Left cardiac atrium (tissue), 4 donors: ENCODE measurements at places on chromosomes 7 and 10.

GRCh38 chr7:43856996-43857395 lies 12.3 kb downstream of the MRPS24 start:
- DNase-seq: no peak

GRCh38 chr7:55172161-55172560 lies 153.3 kb downstream of the EGFR start:
- no peak for DNase-seq

DNA sequence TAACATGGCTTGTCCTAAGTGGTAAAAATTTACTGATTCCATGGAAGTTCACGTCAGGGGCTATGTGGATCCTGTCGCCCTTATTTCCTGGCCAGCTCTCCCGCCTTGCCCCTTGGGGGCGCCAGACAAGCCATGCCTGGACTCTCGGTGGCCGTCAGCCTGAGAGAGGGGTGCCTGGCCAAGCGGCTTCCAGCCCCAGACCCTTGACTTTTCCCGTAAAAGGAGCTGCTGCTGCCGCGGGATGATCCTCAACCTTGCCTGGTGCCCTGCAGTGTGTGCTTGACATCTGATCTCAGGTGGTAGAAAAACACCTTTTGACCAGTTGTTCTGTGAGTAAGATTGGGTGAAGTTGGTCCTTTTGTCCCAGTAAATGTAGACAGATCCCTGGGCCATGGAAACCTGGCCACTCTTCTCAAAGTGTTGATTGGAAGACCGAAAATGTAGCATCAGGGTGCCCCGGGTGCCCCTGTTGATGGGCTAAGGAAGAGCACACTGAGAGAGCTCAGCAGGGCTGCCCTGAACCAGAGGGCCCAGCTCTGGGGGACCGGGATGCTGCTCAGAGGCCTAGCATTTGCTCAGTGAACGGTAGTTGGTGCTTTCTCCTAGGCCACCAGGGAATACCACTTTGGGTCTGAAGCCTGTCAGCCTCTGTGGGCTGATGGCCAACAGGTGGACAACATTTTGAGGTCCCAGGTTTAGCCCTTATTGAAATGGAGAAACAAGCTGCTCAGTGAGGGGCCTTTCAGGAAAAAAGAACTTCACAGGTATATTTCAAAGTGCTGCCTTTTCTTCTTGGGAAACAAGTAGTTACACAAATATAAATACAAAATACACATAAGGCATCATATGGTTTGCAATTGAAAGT lies 162.5 kb downstream of the LRMDA start:
- no peak for DNase-seq

DNA sequence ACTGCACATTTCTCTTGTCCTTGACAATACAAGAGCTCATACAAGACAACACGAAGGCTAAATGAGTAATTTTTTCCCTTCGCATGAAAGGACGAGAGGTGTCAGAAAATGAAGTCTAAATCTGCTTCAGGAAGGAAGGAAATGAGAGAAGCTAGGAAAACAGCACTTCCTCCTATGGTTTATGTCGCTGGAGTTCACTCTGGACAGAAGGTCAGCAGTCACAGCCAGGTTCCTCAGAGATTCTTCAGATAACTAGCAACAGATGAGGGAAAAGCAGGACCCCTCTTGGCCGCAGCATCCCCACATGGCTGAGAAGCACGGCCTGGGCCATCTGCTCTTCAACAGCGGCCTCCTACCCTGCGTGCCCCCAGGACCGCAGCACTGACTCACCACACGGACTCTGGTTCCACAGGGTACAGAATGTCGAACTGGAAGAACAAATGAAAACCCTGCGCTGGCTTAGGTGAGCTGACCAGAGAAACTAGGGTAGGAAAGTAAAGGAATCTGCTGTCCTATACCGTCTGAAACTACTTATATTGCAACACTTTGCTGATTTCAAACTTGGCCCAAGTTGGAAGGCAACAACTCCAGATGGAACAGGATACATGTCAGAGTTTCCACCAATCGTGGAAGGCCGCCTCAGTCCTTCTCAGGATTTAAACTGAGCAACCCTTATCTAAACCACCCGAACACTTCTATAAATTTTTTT lies 26.3 kb downstream of the DNMBP start:
- peak; percentile 47 for DNase-seq

DNA sequence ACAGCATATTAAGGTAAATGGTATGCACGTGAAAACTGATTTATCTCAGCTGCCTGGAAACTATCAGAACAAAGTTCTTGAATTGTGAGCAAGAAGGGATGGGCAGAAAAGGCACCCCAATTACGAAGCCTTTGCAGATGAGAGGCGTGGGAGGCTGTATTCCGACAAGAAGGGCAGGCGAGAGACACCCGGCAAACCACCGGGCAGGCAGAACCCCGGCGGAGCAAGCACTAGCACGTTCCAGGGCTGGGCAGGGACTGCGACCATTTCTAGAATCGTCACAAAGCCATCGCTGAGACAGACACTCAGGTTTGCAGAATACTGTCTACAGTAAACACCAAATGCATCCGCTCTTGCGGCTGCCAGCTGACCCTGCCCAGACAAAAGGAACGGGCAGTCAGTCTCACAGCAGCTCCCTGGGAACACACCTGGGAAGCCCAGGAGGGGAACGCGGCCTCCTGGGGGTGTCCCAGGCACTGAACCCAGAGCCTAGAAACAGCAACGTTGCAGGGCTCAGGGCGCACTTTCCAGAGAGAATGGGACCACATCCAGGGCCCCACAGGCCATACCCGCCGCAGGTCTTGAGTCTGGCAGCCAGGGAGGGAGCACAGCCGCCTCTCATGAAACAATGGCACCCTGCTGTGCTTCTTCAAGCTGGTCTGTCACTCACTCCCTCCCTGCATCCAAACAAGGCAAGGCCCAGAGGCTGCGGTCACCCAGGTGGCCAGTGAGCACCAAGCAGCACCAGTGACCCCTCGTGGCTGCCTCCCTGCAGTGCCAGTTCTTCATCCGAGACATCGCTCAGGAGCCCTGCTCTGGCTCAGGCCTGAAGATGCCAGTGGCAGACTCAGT lies 261.9 kb downstream of the PTPRN2 start:
- DNase-seq: no peak

- DNase-seq: no peak
These were observed 388.7 kb upstream of the RNF32 start for GRCh38 chr7:156251861-156252260.

DNA sequence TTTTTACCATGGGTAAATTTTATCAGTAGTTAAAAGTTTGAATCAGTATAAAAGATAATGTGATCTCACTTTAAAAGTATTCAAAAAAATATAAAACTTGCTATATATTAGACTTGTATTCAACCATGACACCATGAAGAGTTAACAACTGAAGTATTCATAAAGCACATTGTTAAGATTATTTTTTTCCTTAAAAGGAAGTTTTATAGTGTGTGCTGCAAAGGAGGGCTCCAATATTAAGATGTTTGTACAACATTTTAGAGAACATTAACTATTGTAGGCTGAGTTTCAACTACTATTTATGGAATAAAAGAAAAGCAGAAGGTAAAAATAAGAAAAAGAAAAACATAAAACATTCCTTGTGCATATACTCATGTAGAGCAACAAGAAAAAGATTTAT lies 24.5 kb upstream of the CUBN start:
- DNase-seq: no peak

- peak; percentile 26 for DNase-seq
These were observed 9.6 kb downstream of the GPRIN2 start for GRCh38 chr10:46546591-46547540.

GRCh38 chr7:149414745-149415390 lies 46.0 kb downstream of the ZNF777 start:
- DNase-seq: peak; percentile 73

DNA sequence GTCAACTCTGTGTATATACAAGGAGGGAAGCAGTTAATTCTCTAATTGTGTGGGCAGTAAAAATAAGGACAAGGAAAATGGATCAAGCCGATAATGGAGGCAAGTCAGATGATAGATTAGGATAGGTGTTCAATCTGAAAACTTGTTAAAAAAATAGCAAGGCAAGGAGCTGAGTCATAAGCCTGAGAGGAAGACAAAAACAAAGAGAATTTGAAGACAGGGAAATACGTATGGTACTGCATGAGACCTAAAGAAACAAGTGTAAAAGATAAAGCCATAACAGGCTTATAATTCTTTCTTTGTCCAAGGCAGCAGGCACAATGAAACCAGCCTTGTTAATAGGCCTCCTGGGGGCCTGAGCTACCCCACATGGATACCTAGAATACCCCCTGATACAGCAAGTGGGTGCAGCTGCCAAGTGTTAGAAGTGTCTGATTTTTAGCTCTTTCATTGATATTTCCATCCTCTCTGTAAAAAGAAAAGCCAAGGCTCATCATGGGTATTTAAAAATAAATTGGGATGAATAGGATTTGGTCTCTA lies 1570.6 kb upstream of the LRRTM3 start:
- no peak for DNase-seq

- DNase-seq: no peak
These were observed 406.9 kb downstream of the SFMBT2 start for GRCh38 chr10:7003831-7004395.

DNA sequence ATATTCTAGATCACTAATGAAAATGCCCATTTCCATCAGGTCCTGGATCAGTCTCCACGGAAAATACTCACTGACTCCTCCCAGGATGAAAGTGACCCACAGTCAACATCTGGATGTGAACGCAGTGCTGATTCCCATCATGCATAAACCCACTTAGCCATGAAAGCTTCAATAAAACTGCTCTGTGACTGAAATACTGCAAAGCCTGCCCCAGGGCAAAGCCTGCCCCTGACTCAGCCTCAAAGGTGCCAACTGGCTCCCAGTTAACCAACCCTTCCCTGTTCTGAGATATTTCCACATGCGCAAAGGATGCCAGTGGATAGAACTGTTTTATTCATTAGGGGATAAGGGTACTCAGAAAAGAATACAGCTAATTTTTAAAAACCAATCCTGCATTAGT lies 24.0 kb downstream of the OSBPL3 start:
- DNase-seq: no peak

- DNase-seq: no peak
These were observed 141.5 kb downstream of the LRRN3 start for GRCh38 chr7:111232249-111233084.

DNA sequence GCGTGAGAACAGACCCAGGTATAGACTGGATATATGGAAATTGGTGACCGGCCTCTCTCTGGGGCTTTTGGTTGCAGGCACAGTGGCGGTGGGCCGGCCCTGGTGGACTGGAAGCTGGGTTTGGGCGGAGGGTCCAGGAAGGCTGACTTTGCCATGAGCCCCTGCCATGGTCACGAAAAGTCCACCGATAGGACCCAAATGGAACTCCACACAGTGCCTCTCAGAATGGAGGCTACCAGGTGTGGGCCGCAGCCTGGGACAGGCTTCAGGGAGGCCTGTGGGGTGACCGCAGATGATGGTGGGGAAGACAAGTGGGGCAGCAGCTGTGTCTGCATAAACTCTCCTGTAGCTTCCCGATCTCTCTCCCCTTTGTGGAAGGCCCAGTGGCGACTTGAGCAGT lies 123.2 kb downstream of the DNAJB6 start:
- no peak for DNase-seq

DNA sequence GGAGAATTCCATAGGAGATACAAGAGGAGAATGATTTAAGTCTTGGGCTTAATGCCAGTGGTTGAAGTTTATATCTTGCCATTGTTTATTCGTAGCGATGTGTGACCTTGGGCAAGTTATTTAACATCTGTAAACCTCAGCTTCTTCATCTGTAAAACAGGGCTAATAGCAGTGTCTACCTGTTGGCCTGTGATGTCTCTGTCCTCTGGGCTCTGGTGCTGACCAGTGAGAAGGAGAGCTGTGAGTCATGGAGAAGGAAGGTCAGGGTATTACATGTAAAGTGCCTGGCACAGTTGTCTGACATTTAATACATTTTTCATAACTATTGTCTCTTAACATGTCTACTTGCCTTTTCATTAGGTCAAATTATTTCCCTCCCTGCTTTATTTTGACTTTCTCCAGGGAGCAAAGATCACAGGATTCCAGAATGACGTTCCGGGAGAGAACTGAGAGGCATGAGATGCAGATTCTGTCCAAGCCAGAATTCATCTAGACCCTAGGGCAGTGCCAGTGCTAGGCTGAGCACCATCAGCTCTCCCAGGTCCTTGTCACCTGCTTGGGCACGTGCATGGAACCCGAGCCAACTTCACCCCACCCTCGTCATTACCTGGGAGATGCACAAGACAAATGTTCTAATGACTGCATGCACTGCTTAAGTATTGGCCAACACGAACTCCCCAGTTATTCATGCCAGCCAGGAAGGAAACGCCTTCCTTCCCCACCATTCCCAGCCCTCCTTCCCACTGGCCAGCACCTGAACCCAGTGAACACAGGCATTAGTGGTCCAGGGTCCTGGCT lies 187.9 kb downstream of the DPY19L1 start:
- DNase-seq: no peak

DNA sequence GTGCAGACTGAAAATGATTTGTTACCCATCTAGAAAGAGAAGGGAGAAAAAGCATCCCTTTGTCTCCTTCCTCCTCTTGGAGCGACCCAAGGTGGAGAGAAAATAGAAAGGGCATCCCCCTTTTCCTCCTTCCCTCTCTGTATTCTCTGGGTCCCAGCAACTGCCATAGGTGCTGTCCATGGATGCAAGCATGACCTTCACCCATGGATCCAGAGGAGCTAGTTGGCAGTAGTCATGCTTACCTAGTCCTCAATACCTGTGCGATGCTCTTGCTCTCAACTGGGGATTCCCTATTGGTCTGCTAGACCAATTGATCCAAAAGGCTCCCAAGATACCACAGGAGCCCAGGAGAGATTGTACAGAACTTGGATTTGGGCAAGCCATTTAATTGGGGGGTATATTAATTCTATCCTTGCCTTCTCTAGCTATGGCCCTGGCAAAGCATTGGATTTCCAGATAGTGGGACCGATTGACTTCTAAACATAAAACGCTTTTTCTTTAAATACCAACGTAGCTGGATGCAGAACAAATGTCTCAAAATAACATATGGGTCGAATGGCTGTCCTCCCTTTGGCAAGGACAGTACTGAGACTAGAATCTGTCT lies 547.8 kb upstream of the IGFBP3 start:
- DNase-seq: no peak

DNA sequence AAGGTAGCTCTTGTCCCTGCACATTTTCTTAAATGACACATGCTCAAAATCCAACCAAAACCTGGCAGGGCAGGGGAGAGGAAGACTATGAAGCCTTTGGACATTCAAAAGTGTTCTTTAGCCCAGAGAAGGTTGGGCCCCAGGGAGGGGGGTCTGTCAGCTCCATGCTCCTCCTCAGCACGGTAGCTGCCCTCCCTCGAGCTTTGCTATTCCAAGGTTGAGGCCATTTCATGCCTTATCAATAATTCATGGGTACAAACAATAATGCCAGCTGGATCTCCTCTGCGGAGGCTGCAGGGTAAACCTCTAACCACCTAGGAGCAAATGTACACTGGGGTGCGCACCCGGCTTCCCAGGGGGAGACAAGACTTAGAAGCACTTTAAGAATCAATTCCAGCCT lies 61.5 kb downstream of the SLIT1 start:
- DNase-seq: no peak

DNA sequence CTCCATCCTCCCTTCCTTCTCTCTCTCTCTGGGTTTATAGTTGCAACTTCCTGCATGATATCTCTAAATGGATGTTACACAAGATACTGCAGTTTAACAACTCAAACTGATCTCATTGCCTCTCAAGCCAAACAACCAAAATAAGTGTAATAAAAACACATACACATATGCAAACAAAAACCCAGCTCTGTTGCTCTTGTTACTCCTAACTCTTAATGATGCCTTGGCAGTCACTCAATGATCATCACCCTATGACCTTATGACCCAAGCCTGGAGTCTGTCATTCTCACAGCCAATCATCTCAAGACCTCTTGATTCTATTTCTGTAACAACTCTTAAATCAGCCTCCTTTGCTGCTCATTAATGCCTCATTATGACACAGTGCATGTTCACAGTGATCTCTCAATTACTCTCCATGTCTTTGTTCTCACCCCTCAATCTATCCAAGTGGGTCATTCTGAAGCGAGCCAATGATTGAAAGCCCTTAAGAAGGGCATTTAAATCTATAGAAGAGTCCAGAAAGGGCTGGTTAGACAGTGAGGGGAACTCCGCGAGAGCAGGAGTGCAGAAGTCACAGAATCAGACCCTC lies 210.9 kb downstream of the INHBA start:
- DNase-seq: no peak
